ENCODE measurements at places on chromosomes 1 and 21. TPM values are rescaled to one million over a fixed set of nuclear protein-coding genes. Genes with fewer than 3 reads are reported as not detected.

Gene CAMSAP2
- total RNA-seq = 26.1 TPM

Gene AMPD2
- 47.8 TPM for total RNA-seq

Gene CFAP107
- total RNA-seq = not detected

Gene CR2
- total RNA-seq = not detected

Gene AKR7A3
- 0.11 TPM for total RNA-seq

Gene OR2L8
- not detected for total RNA-seq

Gene HCRTR1
- 0.53 TPM for total RNA-seq

Gene SLC16A4
- total RNA-seq = 15.3 TPM

Gene OR2T11
- total RNA-seq = not detected

Gene DNAJC8
- total RNA-seq = 66.2 TPM

Gene TMCC2
- total RNA-seq = 2.8 TPM

Gene DCDC2B
- total RNA-seq = not detected

Gene MFAP2
- 12.6 TPM for total RNA-seq

Gene MYOC
- not detected for total RNA-seq

Gene ETNK2
- total RNA-seq = 13.5 TPM

Gene TMEM269
- not detected for total RNA-seq

Gene NPHS2
- total RNA-seq = not detected

Gene LCE2D
- total RNA-seq = not detected

Gene SSR2
- total RNA-seq = 499 TPM

Gene EXO1
- 11.7 TPM for total RNA-seq

Gene OSCP1
- 4.5 TPM for total RNA-seq

Gene CELF3
- total RNA-seq = not detected

Gene NBPF20
- 2.2 TPM for total RNA-seq

Gene ARHGAP30
- total RNA-seq = 0.04 TPM

Gene SELENOF
- 187 TPM for total RNA-seq

Gene LRRC7
- not detected for total RNA-seq

Gene CCDC24
- total RNA-seq = 2.1 TPM

Gene UBIAD1
- total RNA-seq = 7.8 TPM

Gene SYT14
- 0.14 TPM for total RNA-seq

Gene S100A1
- total RNA-seq = not detected

Gene ADCY10
- not detected for total RNA-seq

Gene DNAJC6
- total RNA-seq = 2.5 TPM

Gene CSMD2
- total RNA-seq = under 0.01 TPM

Gene TRIM67
- not detected for total RNA-seq

Gene DCST2
- total RNA-seq = not detected

Gene LDLRAD1
- not detected for total RNA-seq

Gene ZBED6
- 11.2 TPM for total RNA-seq

Gene GNAT2
- 0.42 TPM for total RNA-seq

Gene HTR6
- not detected for total RNA-seq

Gene SPRR2E
- total RNA-seq = not detected

Gene PTPN7
- 0.40 TPM for total RNA-seq

Gene LCE2C
- total RNA-seq = not detected

Gene PLA2G2C
- total RNA-seq = not detected

Gene PM20D1
- total RNA-seq = 0.04 TPM

Gene CLCC1
- 27.4 TPM for total RNA-seq

Gene NGF
- not detected for total RNA-seq

Gene A3GALT2
- total RNA-seq = not detected

Gene MRPS6
- total RNA-seq = 9.3 TPM

Gene NR0B2
- not detected for total RNA-seq

Gene KCNA3
- not detected for total RNA-seq

Gene OR2M3
- total RNA-seq = not detected

Gene SHISAL2A
- total RNA-seq = not detected

Gene FCRL4
- total RNA-seq = not detected

Gene ZSWIM5
- 0.46 TPM for total RNA-seq

Gene TFB2M
- total RNA-seq = 20.2 TPM

Gene CCDC30
- total RNA-seq = 0.60 TPM
